CD4-positive, alpha-beta T cell treated with Interferon alpha-2 for 1 hour (primary cell): ENCODE measurements at places on chromosomes 13 and 19.
A peak's percentile ranks its signal among the peaks of the same experiment; 100 is the strongest.

GRCh38 chr13:88761145-88761544 lies 1090.0 kb downstream of the SLITRK5 start:
- DNase-seq: no peak

DNA sequence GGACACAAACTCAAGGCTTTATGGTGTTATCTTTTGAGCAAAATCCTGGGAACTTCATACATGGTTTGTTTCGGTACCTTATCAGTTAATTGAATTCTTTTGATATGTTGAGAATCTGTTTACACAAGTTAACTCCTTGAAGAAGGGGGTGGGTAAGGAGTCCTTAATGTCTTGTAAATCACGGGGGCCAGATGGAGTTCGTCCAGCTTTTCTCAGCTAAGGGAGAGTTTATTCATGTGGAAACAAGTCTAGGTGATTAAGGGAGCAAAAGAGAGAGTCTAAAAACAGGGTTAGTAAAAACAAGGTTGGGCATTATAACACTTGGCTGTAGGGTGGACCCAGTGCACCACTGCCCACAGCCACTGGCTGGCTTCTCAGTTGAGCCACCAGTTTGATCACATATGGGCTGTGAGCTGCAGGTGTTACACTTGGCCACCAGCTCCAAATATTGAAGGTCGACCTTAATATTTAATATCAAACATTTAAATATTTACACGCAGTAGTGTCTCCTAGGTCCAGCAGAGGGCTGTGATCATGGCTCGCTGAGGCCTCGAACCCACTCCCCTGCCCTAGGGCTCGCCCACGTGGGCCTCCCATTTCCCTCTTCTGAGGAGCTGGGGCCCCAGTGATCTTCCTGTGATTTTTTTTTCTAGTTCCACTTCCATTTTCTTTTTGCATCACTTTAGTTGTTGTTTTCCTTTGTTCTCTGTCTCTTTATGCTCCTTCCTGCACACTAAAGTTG lies 21.0 kb upstream of the ZNF43 start:
- DNase-seq: no peak

GRCh38 chr19:50912727-50913716 lies 1.8 kb upstream of the KLK4 start:
- no peak for DNase-seq

GRCh38 chr13:36981156-36981743 lies 17.9 kb downstream of the ALG5 start:
- DNase-seq: peak; percentile 19

DNA sequence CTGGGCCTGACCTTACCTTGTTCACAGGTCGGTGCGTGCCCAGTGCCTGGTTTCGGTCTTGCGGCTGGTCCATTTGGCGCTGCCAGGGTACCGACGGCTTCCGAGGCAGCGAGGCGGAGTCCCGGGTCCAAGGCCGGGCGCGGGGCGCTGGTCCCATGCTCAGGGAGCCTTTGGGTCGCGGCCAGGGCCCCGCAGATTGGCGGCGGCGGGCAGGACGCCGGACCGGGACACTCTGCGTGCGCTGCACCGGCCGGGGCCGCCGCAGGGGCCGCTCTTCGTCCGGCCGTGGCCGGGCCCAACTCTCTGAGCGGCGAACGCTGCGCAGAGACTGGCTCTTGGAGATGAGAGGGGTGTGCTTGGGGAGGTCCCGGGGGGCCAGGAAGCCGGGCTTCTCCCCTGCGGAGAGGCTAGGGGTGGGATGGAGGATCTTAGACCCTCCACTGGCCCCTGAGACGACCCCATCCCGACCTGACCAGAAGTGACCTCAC lies 3.4 kb upstream of the WIZ start:
- DNase-seq: no peak

DNA sequence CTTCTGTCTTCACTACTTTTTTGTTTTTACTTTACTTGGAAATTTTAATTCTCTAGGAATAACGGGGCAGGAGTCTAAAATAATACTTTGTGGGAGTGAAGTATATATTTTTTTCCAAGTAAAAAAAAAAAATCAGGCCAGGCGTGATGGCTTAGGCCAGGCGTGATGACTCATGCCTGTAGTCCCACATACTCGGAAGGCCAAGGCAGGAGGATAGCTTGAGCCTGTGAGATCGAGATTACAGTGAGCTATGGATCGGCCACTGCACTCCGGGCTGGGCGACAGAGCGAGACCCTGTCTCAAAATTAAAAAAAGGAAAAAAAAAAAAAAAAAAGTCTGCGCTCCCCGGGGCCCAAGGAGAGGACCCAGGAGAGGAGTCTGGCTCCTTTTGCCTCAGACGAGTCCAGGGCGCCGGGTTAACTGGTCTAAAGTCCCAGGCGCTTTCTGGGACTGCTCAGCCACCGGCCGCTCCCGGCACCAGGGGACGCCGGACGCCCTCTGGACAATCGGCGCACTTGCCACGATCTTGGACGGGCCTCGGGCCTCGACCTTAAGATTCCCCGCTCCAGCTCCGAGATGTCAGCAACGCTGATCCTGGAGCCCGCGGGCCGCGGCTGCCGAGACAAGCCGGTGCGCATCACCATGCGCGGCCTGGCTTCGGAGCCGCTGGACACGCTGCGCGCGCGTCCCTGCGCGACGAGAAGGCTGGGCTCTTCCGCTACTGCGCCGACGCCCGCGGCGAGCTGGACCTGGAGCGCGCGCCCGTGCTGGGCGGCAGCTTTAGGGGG lies 2.7 kb upstream of the ZFP82 start:
- no peak for DNase-seq

DNA sequence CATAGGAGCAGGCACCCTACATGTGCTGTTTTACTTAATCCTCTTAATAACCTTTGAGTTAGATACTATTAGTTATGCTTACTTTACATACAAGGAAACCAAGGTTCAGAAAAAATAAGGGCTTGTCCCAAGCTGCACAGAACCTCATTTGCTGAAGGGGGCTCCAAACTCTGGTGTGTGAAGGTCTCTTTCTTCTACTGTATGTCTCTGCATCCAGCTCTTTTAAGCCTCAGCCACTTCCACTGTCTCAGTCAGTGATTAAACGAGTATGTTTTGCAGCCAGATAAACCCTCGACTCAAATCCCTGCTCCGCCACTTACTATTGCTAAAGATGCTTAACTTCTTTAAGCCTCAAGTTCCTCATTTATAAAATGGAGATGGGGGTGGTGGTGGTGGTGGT lies 112.4 kb upstream of the WASF3 start:
- no peak for DNase-seq

DNA sequence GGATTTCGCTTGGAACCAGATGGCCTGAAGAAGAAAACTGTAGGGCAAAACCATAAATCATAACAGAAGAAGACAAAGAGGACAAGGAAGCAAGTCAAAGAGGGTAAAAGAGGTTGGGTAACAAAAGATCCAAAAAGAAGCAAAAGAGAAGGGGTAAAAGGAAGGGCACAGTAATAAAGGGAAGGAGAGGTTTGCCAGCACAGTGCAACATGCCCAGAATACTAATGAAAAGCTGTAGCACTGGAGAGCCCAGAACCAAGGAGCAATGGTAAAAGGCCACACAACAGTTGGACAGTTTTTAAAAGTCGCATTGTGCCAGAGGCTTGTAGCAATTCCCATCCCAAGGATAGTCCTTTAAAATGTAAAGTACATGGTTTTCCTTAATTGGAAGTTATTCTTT lies 506.6 kb downstream of the PCDH9 start:
- no peak for DNase-seq

DNA sequence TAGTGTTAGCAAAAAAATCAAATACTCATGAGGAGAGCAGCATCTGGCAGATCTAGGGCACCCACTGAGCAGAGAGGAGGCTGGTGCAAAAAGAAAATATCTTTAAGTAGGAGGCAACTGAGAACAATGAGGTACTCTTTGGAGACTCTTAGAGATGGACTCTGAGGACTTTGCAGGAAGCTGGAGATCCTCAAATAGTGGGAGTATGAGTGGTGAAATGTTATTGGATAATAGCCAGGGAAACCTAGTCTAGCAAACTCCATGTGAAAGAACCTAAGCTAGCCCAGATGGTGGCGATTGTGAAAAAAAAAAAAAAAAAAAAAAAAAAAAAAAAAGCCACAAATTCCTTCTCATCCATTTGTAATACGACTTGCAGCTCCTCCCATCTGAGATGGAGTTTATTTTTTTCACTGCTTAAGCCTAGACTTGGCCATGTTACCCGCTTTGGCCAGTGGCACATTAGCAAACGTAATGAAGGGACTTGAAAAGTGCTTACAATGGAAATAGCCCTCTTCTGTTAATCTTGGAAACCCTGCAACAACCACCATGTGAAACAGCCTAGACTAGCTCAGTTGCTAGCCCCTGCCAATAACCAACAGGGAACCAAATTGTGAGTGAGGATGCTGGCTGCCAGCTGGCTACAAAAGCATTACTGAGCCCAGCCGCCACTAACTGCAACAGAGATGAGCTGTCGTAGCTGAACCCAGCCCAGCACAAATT lies 476.2 kb downstream of the KLF12 start:
- no peak for DNase-seq

DNA sequence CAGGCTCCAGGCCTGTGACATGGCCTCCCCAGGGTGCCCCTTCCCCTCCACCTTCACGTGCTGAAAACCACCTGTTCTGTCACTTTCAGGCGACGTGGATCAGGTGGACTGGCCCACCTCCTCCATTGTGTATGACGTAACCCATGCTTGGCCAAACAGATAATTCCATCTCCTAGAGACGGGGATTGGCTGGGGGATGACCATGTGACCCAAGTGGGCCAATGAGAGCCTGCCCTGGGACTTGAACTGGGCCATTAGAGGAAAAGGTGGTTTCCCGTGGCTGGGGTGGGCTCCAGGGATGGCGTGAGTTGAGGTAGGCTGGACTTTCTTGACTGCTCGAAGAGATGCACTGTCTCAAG lies 3.6 kb upstream of the ADAMTSL5 start:
- DNase-seq: no peak

DNA sequence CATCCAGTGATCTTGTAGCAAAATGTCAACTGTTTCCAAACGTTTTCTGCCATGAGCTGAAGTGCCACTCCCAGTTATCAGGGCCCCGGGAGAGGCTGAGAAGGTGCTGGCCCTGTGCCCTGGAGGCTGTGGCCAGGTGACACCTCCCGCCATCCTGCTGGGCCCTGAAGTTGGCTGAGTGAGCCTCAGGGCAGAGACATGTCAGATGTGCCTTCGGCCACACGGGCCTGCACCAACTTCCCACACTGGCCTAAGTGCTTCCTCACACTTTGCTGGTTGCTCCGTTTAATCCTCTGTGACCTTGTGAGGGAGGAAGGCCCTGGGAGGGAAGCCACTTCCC lies 4.8 kb downstream of the ADPRHL1 start:
- no peak for DNase-seq

DNA sequence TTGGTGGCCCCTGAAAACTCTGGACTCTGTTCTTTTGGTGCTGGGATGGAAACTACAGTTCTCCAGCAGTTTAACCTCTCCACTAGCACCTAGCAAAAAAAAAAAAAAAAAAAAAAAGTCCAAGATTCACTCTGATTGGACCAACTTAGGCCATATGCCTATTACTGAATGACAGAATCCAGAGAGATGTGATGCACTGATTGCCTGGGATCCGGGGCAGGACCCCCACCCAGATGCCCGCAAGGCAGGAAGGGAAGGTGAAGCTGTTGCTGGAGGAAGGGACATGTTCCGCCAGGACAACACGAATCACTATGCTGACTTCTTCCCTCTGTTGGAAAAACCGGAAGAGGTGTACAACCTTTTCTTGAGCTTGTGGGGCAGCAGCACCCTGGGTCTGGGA lies 152.5 kb upstream of the ZNF536 start:
- no peak for DNase-seq

GRCh38 chr13:30577401-30577852 lies 40.3 kb upstream of the USPL1 start:
- DNase-seq: peak; percentile 38

DNA sequence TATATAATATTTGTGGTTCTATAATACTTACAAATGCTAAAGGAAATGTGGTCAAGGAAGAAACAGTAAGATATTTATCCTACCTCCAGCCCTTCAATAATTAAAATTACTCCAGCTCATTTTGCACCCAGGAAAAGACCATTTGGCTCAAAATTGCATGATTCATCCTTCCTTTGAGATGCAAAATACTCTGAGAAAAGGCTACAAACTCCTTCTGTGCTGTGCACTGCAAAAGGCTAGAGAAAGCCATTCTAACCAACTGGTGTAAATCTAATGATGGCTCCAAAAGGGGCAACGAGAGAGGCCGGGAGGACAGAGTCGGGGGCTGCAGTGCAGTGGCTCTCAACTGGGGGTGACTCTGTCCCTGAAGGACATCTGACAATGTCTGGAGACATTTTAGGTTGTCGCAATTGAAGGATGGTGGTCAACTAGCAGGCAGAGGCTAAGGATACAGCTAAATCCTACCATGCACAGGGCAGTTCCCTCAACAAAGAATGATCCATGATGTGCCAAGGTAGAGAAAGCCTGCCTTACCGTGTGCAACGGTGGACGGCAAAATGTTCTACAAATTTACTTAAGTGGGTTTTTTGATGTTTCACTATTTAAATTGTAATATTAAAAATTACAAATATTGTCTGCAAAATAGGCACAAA lies 32.6 kb downstream of the SLC7A1 start:
- no peak for DNase-seq

DNA sequence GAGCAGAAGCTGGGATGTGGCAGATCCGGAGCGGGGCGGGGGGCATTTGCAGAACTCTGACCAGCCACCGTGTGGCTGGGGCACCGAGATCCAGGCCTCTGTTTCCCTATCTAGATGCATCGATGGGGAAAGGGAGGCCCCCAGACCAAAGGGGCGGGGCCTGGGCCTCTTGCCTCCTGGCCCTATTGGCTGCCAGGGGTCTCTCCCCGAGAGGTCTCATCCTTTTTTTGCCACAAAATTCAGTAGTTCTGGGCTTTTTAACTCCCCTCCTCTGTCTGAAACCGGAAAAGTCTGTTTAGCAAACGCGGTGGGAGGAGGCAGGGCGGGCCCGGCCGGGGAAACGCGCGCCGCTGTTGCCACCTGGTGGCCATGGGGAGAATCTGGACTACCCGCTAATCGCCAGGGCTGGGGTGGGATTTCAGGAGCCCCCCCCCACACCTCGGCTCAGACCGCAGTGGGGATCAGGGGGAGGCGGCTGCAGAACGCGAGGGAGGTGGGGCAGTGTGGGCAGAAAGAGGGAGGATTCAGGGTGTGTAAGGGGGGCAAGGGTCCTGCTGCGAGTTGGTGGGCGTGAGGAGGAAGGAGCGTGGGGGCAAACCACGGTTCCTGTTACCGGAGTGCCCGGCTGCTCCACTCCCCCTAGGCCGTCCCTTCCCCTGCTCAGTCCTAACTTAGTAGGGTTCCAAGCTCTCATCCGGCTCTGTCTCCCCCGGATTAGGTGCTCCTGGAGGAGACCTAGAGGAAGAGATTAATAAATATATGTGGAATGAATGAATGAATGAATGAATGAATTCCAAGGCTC lies 28.3 kb downstream of the IL12RB1 start:
- DNase-seq: peak; percentile 79

- no peak for DNase-seq
These were observed 132.7 kb downstream of the ZDHHC20 start for GRCh38 chr13:21326155-21327031.

DNA sequence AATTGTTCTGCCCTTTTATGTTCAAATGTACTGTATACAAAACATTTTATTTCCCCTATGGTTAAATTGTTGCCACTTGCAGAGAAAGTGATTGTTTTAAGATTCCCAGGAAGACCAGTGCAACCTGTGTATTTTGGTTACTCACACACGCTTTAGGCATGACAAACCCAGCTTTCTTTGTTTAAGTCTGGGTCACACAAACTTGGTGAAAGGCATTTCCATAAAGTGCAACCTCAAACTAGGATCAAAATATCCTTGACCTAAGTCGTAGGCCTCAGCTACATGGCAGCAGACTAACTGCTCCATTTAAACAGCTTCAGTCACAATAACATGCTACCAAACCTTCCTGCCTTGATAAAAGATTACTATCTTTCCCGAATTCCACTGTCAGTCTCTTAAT lies 639.0 kb upstream of the PRR20A start:
- no peak for DNase-seq
